ENCODE measurements at places on chromosomes 5 and 9.
A peak's percentile ranks its signal among the peaks of the same experiment; 100 is the strongest.

DNA sequence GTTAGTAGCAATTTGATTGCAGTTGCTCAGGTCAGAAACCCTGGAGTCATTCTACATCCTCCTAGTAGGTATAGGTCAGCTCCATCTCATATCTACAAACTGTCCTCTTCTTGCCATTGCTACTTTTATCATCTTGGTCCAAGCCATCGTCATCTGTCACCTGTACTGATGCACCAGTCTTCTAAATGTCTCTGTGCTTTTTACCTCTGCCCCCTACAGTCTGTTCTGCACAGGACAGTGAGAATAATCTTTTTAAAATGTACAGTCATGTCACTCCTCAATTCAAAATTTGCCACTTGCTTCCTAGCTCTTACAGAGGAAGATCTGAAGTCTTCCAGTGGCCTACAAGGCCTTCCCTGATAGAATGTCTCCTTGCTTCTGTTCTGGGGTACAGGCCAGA, 6.8 kb downstream of the NNT start:
- DNase-seq = no peak

DNA sequence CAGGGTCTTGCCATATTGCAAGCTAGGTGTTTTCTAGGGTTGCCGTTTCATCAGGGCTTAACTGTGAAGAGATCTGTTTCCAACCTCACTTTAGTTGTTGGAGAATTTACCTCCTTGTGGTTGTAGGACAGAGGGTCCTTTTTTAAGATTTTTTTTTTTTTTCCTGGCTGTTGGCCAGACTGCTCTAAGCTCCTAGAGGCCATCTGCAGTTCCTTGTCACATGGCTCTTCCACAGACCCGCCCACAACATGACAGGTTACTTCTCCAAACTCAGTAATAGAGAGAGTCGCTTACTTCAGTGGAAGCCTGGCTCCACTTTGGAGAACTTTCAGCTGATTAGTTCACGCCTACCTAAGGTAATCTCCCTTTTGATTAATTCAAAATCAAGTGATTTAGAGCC, 543.7 kb downstream of the DMRTA1 start:
- DNase-seq = peak; percentile 9

GRCh38 chr9:33241298-33241697, 1.3 kb downstream of the SPINK4 start:
- no peak for DNase-seq

DNA sequence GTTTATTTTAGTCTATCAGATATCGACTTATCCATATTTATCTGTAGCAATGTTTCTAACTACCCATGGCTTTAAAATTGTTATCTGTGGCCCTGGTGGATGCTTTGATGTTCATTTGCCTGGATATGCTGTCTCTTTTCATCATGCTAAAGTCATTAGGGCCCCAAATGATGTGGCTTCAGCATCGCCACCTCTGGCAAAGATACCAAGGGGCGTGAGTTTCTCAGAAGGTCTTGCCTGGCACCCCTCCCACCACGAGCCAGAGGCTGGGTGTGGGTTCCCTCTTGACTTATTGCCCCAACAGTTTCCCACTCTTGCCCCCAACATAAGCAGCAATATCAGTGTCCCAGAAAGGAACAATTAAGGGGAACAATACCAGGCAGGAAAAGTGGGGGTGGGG, 5.4 kb downstream of the ROPN1L start:
- DNase-seq = no peak

- no peak for DNase-seq
These were observed 415.7 kb downstream of the RAB3C start for GRCh38 chr5:58998544-58998943.

DNA sequence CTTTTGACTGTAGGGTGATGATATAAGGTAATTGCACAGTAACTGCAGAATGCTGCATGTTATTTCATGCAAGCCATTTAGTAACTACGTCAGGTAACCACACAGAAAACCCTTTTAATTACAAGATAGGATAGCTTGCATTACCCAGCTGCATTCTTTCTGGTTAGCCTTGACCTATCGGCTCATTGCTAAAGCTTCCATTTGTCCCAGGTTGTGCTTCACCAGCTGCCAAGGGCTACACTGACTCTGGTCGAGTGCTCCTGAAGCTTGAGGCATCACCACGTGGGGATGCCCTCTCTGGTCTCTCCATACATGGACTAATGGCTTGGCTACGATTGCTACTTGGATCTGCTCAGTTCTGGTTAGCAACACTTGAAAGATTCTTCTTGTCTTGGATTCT, 81.1 kb upstream of the SLC12A2 start:
- no peak for DNase-seq

GRCh38 chr9:98607787-98608186, 100.9 kb downstream of the GABBR2 start:
- DNase-seq = no peak
